Activated CD8-positive, alpha-beta memory T cell treated with anti-CD3 and anti-CD28 coated beads for 4 hours (primary cell): ENCODE measurements at places on chromosomes 1 and 21.

DNA sequence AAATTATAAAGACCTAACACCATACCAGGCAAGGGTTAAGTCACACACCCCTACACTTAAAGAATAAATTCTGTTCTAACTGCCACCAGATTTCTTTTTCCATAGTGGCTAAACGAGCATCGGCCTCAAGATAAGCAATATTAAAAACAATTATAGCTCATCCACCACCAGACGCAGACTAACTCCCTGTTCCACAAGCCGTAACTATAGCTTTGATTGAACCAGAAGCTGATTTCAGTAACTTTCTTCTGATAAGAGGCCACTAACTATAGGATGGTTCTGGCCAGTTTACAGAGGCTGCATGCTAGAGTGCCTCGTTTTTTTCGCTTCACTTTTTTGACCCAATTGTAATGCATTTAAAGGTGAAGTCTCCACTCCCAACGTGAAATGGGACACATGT is 238.8 kb downstream of the MRPL39 start:
- DNase-seq = no peak

- no peak for DNase-seq
These were observed 57.4 kb upstream of the NRIP1 start for GRCh38 chr21:15122241-15122640.

DNA sequence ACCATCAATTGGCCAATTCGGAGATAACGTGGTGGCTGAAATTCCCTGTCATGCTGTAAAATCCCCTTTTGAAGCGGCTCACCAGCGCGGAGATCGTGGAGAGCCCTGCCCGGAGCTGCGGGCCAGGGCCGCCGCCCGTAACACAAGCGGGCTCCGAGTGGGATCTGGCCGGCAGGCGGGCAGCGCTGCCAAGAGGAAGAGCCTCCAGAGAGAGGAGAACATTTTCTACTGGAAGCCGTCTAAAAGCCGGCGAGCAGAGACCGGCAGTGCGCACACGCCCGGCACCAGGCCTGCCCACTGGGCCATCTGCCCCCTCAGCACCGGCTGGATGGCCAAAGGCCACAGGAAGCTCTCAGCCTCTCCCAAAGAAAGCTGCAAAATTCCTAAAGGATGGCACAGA is 15.5 kb downstream of the SSBP3 start:
- DNase-seq = no peak

GRCh38 chr1:174134003-174134659 is 25.2 kb upstream of the RABGAP1L start:
- DNase-seq = no peak

DNA sequence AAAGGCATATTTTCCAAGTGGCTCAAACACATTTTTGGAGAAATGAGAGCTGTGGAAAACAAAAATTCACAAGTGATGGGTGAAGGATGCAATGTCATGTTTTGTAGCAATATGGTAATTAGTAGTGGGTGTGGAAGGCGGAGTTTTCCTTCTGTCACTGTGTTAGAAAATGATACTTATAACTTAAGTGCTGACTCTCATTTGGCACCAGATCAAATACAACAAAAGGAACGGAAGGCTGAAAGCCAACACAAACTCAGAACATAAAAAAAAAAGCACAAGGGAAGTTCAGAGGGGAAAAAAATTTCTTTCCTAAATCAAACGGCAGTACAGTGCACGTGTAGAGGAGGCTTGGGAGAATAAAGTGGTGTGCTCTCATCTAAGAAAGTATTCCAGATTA is at the start of gene TNFSF18:
Gene TNFSF18, minus strand, starts transcription at position 77 of the 400 bp plus-strand sequence. Its CDS starts 45 bp downstream, at position 32.
- DNase-seq = no peak

- DNase-seq = no peak
These were observed 94.7 kb upstream of the SLC25A33 start for GRCh38 chr1:9444532-9444931.

DNA sequence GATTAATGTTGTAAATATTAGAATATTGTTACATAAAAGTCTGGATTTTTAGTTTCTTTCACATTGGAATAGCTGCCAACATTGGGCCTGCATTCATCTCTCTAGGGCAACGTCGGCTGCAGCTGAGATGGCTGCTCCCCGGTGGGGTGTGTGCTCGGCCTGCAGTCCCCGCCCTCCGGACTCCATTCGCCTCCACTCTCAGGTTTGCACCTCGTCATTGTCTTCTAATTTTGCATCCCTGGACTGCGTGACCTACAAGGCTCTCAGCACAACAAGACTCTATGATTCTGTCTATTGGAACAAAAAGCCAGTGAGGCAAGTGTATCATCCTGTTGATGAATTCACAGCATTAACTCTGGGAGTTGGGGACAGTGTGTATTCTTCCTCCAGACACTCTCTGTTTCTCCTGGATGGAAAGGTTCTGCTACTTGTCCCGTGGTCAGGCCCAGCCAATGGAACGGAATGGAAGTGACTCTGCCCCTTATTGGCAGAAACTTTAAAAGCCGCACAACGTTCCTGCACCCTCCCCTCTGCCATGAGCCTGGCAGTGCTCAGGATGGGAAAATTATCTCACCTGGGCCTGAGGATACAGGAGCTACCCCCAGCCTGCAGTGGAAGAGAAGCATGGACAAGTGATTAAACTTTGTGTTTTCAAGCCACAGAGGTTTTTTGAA is 105.0 kb upstream of the SAMD11 start:
- no peak for DNase-seq

DNA sequence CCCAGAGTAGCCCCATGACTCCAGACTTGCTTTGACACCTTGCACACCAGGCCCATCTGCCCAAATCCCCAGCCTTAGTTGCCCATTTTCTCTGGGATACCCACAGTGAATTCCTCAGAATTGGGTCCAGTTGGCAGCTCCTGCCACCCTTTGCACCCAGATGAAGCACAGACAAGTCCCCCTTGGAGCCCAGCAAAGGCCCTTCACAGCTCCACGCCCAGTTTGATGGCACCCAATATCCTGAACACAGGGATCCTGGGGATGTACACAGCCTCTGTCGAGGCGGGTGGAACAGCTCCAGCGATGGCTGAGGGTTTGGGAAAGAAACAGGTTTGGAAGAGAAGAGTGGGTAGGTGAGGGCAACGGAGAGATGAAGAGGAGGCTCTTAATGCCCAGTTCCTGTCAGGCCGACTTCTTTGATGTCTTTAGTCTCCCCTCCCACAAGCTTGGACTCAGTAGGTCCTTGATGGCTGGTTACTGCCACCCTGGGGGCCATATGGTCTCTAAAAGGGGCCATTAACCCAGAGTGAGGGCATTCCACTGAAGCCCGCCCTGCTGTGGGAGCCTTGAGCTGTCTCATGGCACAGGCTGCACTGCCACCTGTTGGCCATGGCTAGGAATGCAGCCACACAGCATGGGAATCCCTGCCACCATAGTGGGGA is 21.7 kb downstream of the TMEM53 start:
- peak; percentile 60 for DNase-seq

GRCh38 chr1:43322506-43322905 is 15.1 kb upstream of the MPL start:
- DNase-seq = no peak

DNA sequence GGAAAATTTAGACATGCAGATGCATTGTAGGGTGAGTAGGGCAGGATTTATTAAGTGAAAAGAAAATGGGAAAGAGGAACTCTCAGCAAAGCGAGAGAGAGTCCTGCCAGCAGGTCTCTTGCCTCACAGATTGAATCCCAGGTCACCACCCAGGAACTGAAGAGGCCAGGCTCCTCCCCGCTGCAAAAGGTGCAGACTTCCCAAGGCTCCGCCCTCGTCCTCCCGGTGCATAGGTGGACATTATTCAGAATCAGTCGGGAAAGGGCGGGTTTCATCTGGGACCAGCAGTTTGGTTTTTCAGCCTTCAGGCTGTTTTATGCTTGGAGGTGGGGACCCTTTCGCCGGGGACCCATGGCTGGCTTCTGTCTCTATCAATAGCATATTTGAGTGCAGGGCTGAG is 41.6 kb upstream of the APP start:
- no peak for DNase-seq

GRCh38 chr1:54227891-54228310 is 27.9 kb downstream of the MRPL37 start:
- DNase-seq = no peak

GRCh38 chr1:87644033-87644578 is 315.4 kb downstream of the LMO4 start:
- no peak for DNase-seq

GRCh38 chr1:196255762-196256161 is 352.5 kb downstream of the KCNT2 start:
- DNase-seq = no peak

- no peak for DNase-seq
These were observed 383.7 kb downstream of the PRDM2 start for GRCh38 chr1:14083706-14084105.

DNA sequence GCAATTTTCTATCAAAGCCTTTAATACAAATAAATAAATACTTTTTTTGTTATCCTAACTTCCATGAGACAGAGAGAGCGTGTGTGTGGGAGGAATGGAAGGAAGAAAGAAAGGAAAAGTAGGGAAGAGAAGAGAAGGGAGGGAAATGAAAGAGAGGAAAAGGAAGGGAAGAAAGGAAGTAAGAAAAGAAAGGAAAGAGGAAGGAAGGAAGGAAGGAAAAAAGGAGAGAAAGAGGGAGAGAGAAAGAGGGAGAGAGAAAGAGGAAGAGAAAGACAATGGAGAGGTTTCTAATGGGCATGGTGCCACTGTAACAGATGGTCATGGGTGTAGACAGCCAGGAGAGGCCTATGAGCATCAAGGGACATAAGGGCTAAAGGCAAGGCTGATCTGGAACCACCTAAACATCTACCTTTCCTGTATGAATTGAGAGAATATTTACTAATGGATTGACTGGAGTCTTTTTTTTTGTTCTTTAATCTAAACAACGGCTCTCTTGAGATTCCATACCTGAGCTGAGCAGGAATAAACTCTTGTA is 234.9 kb downstream of the PTPRC start:
- DNase-seq = no peak

- DNase-seq = no peak
These were observed 121.7 kb downstream of the ADGRL4 start for GRCh38 chr1:78884685-78885452.

DNA sequence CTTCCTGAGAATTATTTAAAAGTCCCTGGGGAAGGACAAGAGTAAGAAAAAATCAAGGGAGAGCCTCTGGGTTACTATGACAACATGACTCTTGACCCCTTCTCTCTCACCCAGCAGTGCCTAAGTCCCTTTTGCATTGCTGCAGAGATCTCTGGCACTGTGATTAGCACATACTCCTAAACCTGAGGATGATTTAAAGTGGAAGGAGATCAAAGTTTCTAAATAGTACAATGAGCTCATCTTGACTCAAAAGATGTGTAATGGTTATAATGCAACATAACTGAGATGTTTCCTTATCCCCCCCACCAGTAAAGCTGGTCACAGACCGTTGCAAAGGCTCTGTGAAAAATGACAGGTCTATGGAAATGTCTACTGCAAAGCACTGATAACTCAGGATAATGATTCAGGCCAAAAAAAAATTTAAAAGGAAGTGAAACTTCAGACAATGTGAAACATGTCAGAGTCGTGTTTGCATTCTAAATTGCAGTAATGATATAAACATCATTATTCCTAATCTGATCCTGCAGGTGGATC is 519.2 kb downstream of the KIF26B start:
- DNase-seq = no peak

- no peak for DNase-seq
These were observed 86.0 kb downstream of the MATN1 start for GRCh38 chr1:30637183-30637980.

DNA sequence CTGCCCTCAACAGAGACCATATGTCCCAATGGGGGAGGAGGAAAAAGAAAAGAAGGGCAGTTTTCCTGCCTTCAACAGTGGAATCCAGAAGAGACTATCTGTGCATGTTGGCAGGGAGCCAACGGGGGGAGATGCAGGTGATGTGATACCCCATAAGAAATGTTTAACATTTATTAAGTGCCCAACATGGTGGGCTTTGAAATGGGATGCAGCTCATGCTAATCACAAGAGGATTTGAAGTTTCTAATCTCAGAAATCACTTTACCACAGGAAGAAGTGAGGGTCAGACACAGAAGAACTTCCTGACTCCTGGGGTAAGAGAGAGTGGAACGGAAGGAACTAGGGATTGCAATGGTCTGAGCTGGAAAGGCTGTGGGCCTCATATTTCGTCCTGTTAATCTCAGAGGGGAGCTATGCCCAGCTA is 16.2 kb downstream of the CSRP1 start:
- DNase-seq = no peak

GRCh38 chr21:33374450-33375096 is 28.6 kb upstream of the IFNGR2 start:
- DNase-seq = peak; percentile 34

DNA sequence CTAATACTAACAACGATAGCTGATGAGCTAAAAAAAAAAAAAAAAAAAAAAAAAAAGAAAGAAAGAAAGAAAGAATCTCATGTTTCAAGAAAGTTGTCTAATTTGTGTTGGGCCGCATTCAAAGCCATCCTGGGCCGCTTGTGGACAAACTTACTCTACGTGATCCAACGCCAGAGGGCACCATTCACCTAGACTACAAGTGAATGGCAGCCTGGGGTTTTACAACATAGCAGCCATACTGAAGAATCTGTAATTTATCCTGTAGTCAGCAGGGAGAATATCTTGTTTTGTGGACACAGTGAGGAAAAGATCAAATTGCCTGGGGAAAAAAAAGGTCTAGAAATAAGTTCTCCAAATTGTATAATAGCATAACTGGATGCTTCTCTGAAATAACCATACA is 47.0 kb downstream of the CYP2J2 start:
- peak; percentile 7 for DNase-seq

- DNase-seq = no peak
These were observed 710 bp upstream of the SLC30A1 start for GRCh38 chr1:211579440-211580302.

- no peak for DNase-seq
These were observed 32.5 kb upstream of the SLC44A3 start for GRCh38 chr1:94787691-94788090.

- no peak for DNase-seq
These were observed 10.4 kb downstream of the MUL1 start for GRCh38 chr1:20497506-20497905.

- no peak for DNase-seq
These were observed 37.9 kb upstream of the MUTYH start for GRCh38 chr1:45378184-45378583.

- DNase-seq = no peak
These were observed 42.6 kb upstream of the LBR start for GRCh38 chr1:225470211-225471108.

DNA sequence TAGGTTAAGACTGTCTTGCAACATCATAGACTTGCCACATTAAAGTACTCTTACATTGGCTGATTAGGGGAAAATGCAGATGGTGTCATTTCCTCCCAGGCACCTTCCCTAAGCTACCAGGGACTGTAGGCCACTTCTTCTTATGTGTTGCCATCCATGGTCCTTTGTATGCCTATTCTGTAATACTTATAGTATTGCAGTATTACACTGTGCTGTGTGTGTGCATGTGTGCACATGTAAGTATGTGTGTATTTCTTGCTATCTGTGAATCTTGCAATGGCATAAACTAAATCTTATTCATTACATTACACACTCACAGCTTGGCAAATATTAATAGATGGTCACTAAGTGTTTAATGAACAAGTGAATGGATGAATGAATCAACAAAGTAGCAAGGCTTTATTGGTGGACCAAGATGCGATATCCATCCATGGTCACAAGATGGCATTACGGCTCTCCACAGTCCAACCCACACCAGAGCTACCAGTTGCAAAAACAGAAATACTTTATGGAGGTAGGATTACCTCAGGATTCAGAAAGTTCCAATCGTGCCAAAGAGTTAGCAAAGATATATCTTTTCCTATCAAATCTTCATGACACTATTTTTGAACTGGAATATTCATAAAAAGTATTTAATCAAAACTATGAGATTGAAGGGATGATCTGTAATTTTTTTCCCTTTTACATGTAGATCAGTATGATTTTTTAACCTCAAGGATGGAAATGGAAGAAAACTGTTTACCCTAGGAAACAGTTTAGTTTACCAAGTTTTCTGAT is 160.2 kb downstream of the DENND1B start:
- no peak for DNase-seq
